ENCODE measurements at places on chromosomes 6 and 20.

DNA sequence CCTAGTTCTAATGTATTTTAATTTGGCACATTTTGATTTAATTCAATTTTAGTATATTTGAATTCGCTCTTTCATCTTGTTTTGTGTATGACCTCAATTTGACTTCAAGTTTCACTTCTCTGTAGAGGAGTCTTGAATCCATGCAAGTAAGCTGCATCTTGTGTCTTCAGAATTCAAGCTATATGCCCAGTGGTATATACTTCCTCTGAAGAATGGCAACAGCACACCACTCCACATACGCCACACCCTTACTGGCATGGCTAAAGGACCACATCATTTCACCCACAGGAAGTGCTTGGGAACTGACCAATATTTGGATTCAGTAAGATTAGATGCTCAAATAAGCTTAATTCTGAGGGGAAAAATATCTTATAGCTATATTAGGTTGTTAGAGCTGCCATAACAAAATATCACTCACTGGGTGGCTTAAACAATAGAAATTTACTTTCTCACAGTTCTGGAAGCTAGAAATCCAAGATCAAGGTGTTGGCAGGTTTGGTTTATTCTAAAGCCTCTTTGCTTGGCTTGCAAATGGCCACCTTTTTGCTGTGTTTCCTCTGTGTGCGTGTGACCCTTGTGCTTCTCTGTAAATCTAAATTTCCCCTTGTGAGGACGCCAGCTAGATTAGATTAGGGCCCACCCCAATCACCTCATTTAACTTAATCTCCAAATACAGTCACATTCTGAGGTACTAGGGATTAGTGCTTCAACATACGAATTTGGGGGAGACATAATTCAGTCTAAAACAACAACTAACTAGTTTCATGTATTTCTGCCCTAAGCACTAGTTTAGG lies 2.8 kb upstream of the ASF1A start:
- DNase-seq: no peak

- DNase-seq: no peak
Observed at GRCh38 chr6:99485395-99485773, 29.8 kb downstream of the USP45 start.

DNA sequence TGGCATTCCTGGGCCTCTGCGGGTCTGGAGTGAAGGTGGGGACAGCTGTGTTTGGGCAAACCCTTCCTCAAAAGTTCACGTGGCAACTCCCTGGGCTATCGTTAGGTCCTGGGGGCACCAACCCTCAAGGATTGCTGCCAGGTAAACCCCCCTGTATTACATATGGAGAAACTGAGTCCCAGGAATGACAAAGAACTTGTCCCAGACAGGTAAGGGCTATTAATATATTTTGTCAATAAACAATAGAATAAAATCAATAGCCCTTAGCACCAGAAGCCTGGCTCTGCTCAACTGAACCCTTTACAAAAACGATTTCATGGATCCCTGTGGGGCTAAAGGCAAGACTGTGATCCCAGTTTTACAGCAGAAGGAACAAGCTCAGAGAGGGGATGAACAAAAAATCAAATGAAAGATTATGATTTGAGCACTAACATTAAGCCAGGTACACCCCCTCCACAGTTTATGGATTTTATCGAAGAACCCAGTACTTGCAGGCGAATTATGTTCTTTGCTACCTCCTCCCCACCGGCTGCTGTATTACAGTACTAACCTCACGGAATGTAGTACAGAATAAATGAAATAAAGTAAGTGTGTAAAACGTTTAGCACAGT lies 2.7 kb downstream of the ID1 start:
- peak; percentile 30 for DNase-seq

DNA sequence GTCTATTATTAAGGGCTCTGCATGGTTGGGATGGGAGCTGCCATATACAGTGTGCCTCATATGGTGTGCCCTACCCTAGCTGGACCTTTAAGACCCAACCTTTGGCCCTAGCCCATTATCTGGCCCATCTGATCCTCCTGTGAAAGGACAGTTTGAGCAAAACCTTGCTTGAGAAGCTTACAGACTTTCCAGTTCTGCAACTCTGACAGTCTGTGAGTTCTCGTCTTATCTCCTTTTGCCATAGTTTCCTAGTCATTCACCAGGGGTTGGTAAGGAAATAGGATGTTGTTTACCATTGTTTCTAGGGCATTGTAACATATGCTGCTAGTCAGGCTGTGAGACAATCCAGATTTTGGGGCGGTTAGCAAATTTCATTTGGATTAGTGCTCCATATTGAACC lies 17.2 kb downstream of the CTNNBL1 start:
- no peak for DNase-seq

- no peak for DNase-seq
Observed at GRCh38 chr20:77231-77630, 10.2 kb upstream of the DEFB125 start.

DNA sequence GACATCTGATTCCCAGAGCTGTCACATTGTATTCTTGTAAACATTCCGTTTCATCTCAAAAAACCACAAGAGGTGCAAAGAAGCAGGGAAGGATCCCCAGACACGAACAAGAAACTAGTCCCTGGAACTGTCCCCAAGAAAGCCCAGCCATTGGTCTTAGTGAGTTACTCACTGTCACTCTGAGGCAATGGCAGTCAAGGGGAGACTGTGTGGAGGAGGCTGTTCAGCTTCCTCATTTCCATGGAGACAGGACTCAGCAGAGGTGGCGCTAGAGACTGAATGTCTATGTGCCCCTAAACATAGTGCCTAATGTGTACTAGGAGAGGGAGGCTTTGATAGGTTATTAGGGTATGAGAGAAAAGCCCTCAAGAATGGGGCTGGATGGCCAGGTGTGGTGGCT lies 11.1 kb downstream of the ULBP1 start:
- DNase-seq: no peak
